ENCODE measurements at places on chromosomes 2 and 18.

DNA sequence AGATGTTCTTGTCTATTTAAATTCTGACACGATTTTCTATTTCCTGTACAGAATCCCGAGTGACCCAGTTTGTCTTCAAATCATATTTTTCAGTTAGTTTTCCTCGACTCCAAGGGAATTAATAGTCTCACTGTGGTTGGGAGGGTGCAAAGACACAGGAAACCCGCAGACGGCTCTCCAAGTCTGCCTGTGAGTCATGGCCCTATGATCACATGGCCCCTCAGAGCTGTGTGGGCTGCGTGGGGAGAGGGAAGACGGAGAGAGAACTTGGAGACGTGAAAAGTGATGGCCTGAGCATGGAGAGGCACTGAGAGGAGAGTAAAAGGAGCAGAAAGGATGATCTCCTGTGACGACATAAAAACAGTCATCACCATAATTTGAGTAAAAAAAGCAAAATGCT, 989.9 kb downstream of the DCDC2C start:
- DNase-seq = no peak

DNA sequence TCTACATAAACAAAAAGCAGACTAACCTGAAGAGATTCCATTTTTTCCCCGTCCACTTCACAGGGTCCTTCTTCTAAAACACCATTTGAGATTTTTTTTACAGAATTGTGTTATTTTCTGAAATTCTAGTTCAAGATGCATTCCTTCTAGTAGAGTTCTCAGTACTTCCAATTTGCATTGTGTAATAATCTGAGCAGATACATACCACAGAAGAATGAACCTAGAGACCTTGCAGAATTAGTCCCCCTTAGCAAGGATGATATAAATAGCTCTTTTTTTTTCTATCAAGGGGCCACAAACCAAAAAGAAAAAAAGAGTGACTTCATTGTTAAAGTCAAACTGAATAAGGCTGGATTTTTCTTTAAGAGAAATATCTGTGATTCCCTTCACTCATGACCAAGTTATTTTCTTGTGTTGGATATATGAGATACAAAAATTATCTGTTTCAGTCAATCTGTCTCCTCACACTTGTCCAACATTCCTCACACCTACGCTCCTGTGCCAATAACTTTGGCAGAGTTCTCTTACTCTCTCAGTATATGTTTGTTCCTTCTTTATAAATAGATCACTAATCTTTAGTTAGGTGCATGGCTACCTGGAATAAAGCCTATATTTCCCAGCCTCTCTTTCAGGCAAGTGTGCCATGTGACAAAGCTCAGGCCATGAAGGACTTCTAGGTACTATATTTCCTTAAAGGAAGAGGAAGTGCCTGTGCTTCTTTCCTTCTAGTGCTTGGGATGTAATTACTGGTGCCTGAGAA, 183.5 kb downstream of the ZNF385B start:
- no peak for DNase-seq

GRCh38 chr2:9156483-9156882, 50.1 kb upstream of the ASAP2 start:
- DNase-seq = no peak

DNA sequence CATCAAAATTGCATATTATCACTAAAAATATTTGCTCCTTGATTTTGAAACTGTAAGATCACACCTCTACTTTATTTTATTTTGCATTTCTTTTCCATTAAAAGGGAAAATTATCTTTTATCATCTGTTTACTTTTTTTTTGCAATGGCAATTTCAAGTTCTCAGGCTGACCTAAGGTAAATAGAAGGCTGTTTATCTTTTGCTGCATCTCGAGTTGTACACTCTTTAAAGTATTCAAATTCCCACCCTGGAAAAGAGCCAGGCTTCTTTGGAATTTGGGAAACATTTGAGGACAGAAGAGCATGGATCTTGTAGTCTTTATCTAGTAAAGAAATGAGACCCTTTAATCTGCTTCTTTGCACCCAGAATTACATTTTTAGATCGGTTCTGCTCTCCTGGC, 645.7 kb downstream of the SLC4A3 start:
- DNase-seq = no peak

DNA sequence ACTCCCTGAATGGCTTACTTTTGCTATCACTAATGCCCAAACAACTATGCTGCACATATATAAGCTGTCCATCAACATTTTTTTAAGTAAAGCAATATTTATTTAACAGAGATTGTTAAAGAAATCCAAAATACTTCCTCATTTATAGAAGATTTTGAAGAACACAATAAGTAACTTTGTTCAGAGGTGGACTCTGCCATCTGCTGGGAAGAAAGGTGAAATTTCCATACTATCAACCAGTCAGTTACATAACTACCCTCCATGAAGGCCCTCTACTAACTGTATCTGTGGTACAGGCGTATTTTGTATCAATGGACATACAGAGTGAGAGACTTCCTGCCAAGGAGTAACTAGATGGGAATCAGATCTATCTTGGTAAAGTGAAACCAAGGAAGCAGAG, 106.0 kb downstream of the DTNB start:
- DNase-seq = no peak
